Right cardiac atrium (tissue), 5 donors: ENCODE measurements at places on chromosomes 2 and 18. TPM values are rescaled to one million over a fixed set of nuclear protein-coding genes. Genes with fewer than 3 reads are reported as not detected.

GRCh38 chr2:45496869-45497268, 114.2 kb downstream of the SRBD1 start:
- no peak for DNase-seq

- no peak for DNase-seq
Observed at GRCh38 chr18:67613731-67614130, 97.2 kb upstream of the DSEL start.

- DNase-seq: no peak
Observed at GRCh38 chr2:196337208-196337953, 166.0 kb upstream of the STK17B start.

- DNase-seq: peak; percentile 12
Observed at GRCh38 chr2:49490710-49491109, 336.4 kb upstream of the FSHR start.

DNA sequence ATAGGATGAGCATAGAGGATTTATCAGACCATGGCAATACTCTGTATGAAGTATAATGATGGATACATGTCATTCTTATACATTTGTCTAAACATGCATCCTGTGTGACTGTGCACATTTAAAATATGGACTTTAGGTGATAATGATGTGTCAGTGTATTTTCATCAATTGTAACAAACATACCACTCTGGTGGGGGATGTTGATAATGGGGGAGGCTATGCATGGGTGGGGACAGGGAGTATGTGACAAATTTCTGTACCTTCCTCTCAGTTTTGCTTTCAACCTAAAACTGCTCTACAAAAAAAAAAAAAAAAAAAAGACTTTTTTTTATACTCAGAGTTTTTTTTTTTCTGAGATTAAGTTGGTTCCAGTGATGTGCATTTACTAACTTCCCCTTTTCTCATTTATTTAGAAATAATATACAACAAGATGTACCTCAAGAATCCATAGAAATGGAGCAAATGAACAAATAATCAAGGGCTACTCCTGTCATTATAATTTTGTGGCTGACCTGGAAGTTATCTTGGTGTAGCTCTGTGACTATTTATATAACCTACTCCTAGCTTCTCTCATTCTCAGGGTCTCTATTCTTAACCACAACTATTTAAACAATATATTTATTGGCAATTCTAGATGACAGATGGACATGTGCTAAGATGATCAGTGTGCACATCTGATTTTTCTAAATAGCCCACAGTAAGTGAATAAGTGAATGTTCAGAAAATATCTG, 108.9 kb upstream of the ITGA4 start:
- DNase-seq: no peak

- DNase-seq: no peak
Observed at GRCh38 chr2:60806988-60807681, 51.1 kb downstream of the PAPOLG start.

GRCh38 chr2:36376319-36376765, 20.8 kb downstream of the CRIM1 start:
- peak; percentile 86 for DNase-seq

DNA sequence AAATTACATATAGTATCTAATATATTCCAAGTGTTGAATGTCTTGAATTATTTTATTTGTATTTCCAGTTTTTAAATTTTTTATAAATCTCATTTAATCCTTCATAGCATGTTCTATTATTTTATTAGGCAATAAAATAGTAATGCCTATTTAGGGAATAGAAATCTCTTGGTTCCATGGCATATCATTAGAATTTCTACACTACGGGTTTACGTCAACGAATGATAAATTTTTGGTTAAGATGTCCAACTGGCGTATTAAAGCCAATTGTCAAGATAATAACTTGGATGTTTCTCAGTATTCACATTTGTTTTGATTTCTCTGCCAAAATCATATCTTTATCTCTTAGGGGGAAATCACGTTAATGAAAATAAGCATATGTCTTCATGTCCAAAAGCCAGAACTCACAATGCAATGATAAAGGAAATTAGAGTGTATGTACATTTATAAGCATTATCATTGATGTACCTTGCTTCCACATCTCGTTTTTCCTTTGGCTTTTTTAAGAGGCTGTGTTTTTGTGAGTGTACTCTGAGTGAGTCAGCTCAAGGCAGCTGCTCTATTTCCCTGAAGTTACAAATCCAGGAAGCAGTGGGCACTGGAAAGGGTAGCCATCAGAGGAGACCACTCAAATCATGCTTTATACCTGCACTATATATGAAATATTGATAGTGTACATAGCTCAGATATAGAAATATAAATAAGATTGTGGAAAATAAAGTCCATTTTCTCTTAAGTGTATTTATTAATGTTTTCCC, 115.8 kb upstream of the PDE1A start:
- no peak for DNase-seq

The ALPI gene
- total RNA-seq: not detected

The FTCDNL1 gene
- total RNA-seq: 2.7 TPM

The FBLN7 gene
- 1.8 TPM for total RNA-seq

The DSG4 gene
- total RNA-seq: not detected

The C2orf72 gene
- total RNA-seq: 0.42 TPM
